CD4-positive, alpha-beta T cell (primary cell): ENCODE measurements at places on chromosomes 13 and 19. TPM values are rescaled to one million over a fixed set of nuclear protein-coding genes. Genes with fewer than 3 reads are reported as not detected.

- no peaks in the 10 kb centered on the region for H3K36me3 ChIP-seq
- peak; percentile 28 for DNase-seq
- H3K4me3 ChIP-seq = peak overlapping the region; percentile 24
- H3K4me1 ChIP-seq = peaks cover 8% of the 10 kb centered on the region
These were observed 82.8 kb upstream of the MTIF3 start for GRCh38 chr13:27533155-27533643.

DNA sequence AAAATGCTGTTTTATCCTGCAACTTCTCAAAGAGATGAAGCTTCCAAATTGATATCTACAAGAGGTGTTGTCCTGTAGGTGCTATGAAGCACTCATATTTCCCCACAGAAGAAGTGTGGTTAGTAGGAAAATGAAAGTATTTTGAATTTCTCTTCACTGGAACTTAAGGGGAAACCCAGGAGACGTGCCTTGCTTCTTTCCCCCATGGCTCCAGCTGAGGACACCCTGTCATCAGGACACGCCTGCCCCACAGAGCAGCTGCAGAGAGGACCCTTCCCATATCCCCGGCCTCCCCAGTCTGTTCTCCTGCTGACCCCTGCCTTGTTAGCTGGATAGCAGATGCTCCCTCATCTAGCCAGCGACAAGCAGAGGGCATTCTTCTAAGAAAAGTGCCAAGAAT is 371.3 kb downstream of the COG6 start:
- DNase-seq = no peak
- no peak overlapping the region for H3K27ac ChIP-seq
- no peaks in the 10 kb centered on the region for H3K27me3 ChIP-seq
- H3K36me3 ChIP-seq = no peaks in the 10 kb centered on the region

GRCh38 chr13:30241532-30241931 is 65.8 kb downstream of the KATNAL1 start:
- H3K4me1 ChIP-seq = no peaks in the 10 kb centered on the region
- no peaks in the 10 kb centered on the region for H3K27me3 ChIP-seq
- H3K36me3 ChIP-seq = no peaks in the 10 kb centered on the region
- no peak overlapping the region for H3K27ac ChIP-seq
- no peak overlapping the region for H3K4me3 ChIP-seq

GRCh38 chr13:43579321-43579720 is 207.5 kb downstream of the ENOX1 start:
- H3K27me3 ChIP-seq = no peaks in the 10 kb centered on the region
- H3K36me3 ChIP-seq = no peaks in the 10 kb centered on the region
- no peak overlapping the region for H3K4me3 ChIP-seq
- no peak for DNase-seq
- H3K4me1 ChIP-seq = no peaks in the 10 kb centered on the region

GRCh38 chr13:51167393-51168191 is 54.6 kb upstream of the FAM124A start:
- no peak overlapping the region for H3K27ac ChIP-seq
- DNase-seq = no peak
- no peaks in the 10 kb centered on the region for H3K4me1 ChIP-seq
- no peak overlapping the region for H3K4me3 ChIP-seq

The C5AR1 gene
- 5.8 TPM for total RNA-seq

The LYPD3 gene
- 37.3 TPM for total RNA-seq

The MCEMP1 gene
- not detected for total RNA-seq
